A673 (cell line): ENCODE measurements at places on chromosomes 7 and 10.

- peak; percentile 76 for DNase-seq
Measured at GRCh38 chr7:129780257-129780973, 168.9 kb downstream of the NRF1 start.

GRCh38 chr7:49579408-49579807 is 194.0 kb upstream of the VWC2 start:
- no peak for DNase-seq

- no peak for DNase-seq
Measured at GRCh38 chr7:29297194-29297890, 102.8 kb downstream of the CHN2 start.

DNA sequence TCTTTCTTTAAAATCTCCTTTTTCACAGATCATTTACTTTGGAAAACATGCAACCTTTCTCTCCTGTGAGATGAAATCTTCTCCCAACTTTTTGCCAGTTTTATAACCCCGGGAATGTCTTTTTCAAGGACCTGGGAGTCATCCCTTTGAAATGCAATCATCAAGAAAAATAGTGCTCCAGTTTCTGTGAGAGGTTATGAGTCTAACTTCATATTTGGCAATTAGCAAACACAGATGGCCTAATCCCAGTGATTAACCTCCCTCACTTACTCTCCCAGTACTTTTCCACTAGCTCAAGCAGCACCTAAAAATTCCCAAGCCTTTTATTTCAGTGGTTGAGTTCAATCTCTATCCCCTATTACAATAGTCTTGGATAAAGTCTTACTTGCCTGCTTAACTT is 185.8 kb upstream of the TMEM106B start:
- no peak for DNase-seq

GRCh38 chr7:37119296-37119860 is 329.3 kb downstream of the ELMO1 start:
- no peak for DNase-seq

DNA sequence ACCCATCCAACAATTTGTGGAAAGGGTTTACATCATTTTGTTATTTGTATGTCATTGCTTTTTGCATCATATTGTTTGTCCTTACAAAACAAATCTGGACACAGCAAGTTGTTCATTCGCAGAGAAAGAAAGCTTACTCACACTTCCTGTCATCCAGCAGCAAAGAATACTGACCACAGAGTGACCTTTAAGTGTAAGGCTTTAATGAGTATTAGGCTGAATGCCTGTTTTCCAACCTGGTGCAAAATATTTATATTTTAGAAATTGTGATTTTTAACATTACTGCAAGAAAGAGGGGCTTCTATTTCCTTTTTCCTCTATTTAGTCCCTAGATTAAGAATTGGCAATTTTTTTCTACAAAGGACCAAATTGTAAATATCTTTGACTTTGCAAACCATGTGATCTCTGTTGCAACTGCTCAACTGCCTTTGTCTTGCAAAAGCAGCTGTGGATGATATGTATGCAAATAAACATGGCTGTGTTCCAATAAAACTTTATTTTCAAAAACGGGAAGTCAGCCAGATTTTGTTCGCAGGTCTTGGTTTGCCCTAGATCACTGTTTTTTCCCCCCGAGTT is 27.8 kb upstream of the ITGB1 start:
- DNase-seq = no peak

GRCh38 chr7:117445206-117445605 is 17.9 kb upstream of the ASZ1 start:
- no peak for DNase-seq

DNA sequence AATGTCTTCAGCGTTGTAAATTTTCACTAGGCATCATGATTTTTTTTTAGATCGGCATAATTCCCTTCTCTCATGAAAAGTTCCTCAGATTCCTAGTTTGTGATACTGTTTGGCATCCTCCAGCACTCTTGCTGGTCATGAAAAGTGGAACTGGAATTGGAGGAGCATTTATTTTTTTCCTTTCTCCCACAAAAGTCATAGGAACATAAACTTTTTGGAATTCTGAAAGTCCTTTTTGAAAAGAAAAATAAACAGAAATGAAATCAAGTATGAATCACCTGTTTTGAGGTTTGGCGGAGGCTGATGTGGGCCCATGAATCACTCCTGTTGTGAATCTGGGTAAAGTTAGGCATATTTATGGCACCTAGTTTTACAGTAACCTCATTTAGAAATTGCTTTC is 17.7 kb downstream of the CACNB2 start:
- DNase-seq = no peak

- DNase-seq = no peak
Measured at GRCh38 chr10:13351340-13351915, 3.3 kb upstream of the SEPHS1 start.

GRCh38 chr10:44198096-44198779 is 186.7 kb downstream of the CXCL12 start:
- DNase-seq = no peak

DNA sequence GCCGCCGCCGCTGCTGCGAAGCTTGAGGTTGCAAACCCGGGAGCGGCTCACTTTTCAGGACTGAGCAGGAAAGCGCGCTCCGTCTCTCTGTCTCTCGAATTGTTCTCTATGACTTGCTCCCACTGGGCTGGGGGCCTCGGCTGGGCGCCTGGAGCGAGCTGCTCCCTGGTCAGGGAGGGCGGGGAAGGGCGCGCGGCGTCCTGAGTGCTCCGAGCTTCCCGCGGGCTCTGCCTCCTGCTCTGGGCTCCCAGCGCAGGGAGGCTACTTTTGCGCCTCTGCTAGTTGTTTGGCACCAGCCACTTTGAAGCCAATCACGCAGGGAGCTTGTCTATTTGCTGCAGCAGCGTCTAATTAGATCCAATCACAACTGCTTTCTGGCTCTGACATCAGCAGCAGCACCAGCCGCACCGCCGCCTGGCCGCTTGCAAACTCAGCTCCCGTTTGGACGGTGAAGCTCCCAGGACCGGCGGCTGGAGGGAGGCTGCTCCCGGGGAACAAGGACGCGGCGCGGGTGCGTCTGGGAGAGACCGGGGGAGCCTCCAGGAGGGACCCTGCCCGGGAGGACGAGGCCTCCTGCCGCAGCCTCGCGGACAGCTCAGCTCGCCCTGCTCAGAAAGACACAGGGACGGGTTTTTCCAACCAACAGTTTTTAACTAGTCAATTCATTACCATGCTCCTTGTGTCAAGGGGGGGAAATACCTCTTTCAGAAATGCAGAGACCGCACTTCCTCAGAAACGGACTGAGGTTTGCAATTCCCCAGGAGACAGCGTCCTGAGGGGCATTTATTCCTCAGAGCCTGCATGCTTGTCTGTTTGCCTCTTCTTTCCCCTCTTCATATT is at the start of gene ADARB2:
Gene ADARB2 (minus strand): TSS at position 304 of the 840 bp plus-strand sequence.
- DNase-seq = peak; percentile 47

GRCh38 chr7:129615018-129615417 is 3.5 kb downstream of the NRF1 start:
- DNase-seq = peak; percentile 45

DNA sequence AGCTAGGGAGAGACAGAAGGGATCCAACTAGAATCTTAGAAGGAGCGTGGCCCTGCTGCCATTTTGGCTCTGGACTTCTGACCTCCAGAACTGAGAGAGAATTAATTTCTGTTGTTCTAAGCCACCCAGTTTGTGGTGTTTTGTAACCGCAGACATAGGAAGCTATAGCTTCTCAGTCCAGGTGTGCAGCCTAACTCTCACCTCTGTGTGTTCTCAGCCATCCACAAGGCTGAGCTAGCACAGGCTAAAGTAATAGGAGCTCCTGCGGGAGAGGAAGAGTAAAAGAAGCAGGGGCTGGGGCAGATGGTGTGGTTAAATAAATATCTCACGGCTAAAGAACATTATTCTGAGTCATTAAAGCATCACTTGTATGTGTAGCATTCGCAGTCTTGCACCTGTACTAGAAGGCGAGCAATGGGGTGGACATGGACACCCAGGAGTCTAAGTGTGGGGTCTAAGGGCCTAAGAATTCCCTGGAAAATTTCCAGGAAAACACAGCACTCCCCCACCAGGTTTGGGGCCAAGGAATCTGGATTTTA is 94.1 kb downstream of the AOAH start:
- DNase-seq = no peak

GRCh38 chr7:91182819-91183764 is 81.1 kb upstream of the FZD1 start:
- DNase-seq = no peak

- no peak for DNase-seq
Measured at GRCh38 chr7:17229228-17229627, 69.2 kb upstream of the AHR start.

DNA sequence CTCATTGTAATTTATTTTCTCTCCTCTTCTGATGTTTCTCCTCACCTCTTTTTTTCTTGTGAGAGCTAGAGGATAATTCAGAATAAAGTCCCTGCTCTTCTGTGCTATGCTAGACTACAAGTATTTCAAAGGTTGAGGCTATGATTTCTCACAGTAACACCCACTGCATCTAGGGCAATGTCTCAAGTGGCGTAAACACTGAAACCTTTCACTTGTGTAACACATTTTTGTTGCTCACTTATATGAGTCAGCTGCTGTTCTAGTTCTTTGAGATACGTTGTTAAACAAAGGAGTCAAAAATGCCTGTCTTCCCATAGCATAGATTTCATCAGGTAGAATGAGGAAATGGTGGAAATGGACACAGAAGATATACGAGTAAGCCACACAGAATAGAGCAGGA is 305.1 kb upstream of the PITRM1 start:
- DNase-seq = no peak

GRCh38 chr7:123789206-123789784 is 40.5 kb upstream of the WASL start:
- DNase-seq = no peak

DNA sequence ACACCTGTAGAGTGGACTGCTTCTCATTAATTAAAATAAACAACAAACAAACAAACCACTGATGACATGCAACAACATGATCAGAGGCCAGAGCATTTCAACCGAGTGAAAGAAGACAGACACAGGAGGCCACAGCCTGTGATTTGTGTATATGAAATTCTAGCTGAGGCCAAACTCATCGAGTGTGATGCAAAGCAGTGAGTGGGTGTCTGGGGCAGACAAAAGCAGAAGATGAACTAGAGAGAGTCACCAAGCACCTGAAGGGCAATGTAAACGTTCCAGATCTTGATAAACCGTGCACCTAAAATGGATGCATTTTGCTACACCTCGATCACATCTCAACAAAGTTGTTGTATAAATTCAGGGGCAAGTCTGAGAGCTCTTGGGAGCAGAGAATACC is 108.4 kb downstream of the KLF6 start:
- DNase-seq = no peak

DNA sequence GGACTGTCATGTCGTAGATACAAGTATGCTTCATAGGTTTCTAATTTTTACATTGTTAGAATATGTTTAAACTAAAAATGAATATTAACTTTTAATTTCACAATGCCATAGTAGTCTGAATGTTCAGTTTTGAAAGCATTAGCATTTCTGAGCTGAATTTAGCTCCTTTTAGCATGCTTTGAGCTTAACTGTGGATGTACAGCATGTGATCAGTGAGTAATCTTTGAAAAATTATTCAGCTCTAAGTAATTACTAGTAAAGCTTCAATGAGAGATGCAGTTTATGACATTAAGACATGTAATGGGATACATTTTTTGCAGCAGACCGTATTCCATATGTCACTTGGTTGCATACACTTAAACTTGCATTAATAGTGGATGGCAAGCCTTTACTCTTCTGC is 114.1 kb upstream of the WNT16 start:
- no peak for DNase-seq

DNA sequence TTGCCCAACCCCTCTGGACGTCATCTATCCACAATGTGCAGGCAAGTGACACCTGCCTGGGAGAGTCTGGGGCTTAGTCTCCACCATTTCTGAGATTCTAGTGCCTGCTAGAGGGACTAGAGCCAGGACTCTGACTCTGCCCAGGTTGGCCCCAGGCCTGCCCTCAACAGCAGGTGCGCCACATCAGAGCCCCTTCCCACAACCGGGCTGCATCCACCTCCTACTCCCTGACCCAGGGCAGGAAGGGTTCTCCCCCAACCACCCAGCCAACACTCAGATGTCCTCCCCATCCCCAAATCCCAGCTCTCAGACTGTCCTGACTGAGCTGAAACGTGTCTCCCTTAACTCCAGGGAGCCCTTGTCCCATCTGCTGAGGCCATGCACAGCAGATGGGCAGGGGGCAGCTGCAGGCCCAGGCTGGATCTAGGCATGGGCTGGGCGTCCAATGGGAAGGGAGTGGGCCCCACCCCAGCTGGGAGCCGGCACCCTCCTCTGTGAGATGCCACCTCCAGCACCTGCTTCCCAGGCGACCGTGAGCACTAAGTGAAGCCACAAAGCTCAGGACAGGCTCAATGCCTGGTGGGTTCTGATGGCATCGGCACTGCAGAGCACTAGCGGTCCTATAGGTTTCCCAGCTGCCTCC is 49.2 kb downstream of the RASGEF1A start:
- no peak for DNase-seq

DNA sequence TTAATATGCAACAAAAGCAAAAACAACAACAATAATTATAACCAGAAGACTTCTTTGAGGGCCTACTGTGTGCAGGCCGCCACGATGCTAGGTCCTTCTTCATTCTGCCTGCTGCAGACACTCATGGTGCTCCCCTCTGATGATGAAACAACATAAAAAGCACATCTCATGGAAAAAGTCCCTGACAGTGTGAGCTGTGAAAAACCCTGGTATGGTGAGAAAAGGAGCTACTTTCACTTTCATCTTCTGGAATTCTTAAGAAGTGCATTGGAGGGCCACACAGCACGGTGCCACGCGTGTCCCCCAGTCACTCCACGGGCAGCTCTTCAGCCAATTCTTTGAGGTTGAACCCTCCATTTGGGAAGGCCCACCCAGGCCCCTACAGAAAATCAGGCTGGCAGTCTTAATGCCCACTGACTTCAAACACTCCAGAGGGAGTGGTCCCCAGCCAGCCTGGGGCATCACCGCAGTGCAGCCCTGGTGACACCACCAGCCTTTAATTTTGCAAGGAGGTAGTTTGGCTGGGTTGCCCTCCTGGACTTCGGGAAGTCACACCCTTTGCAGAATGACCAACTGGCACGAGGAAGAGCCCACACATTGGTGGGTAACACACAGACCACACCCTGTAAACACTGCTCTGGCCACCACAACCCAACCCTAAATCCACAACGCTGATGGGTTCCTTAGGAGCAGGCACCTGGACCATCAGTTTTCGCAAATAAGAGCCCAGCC is 7.7 kb downstream of the KCNMA1 start:
- DNase-seq = no peak

GRCh38 chr7:34902182-34902581 is 135.1 kb downstream of the DPY19L1 start:
- no peak for DNase-seq

- DNase-seq = no peak
Measured at GRCh38 chr10:7245505-7245904, 165.3 kb downstream of the SFMBT2 start.

- DNase-seq = no peak
Measured at GRCh38 chr10:61215246-61215645, 237.9 kb downstream of the TMEM26 start.

GRCh38 chr10:70828923-70829322 is 13.2 kb downstream of the SGPL1 start:
- no peak for DNase-seq

- no peak for DNase-seq
Measured at GRCh38 chr7:114102131-114102530, 183.3 kb upstream of the PPP1R3A start.
